ENCODE measurements at places on chromosomes 6 and 20. TPM values are rescaled to one million over a fixed set of nuclear protein-coding genes. Genes with fewer than 3 reads are reported as not detected.

GRCh38 chr6:42942444-42942843, 13.2 kb downstream of the CNPY3 start:
- DNase-seq: no peak
- H3K4me1 ChIP-seq: no peaks in the 10 kb centered on the region

DNA sequence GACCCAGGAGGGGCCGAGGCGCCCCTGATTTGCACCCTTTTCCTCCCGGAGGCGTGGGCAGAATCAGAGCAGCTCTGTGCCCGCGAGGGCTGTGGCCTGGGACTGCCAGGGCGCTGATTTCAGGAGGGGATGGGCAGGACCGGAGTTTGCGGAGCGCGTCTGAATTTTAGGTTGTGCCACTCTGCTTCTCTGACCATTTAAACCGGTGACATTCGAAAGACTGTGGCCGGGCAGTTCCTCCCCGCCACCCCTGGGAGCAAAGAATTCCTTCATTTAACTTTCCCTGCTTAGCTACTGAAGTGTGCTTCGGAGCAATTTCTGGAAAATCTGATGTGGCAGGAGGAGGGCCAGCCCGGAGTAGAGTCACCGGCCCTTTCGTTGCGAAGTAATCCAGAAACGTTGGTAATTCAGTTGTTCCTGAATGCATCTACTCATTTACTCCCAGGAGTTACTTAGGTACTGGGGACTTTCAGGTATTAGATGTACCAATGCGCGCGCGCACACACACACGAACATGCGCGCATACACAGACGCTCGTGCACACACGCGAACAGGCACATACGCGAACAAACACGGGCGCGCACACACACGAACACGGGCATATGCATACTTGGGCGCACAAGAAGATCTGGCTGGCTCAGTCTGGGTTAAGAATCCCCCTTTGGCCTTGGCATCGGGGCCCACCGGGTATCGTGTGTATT, 568 bp downstream of the CCDC170 start:
- peak overlapping the region; percentile 67 for H3K4me3 ChIP-seq
- H3K36me3 ChIP-seq: no peaks in the 10 kb centered on the region
- peak overlapping the region; percentile 62 for H3K27ac ChIP-seq
- H3K4me1 ChIP-seq: no peaks in the 10 kb centered on the region
- peaks cover 35% of the 10 kb centered on the region for H3K27me3 ChIP-seq
- no peak for DNase-seq

DNA sequence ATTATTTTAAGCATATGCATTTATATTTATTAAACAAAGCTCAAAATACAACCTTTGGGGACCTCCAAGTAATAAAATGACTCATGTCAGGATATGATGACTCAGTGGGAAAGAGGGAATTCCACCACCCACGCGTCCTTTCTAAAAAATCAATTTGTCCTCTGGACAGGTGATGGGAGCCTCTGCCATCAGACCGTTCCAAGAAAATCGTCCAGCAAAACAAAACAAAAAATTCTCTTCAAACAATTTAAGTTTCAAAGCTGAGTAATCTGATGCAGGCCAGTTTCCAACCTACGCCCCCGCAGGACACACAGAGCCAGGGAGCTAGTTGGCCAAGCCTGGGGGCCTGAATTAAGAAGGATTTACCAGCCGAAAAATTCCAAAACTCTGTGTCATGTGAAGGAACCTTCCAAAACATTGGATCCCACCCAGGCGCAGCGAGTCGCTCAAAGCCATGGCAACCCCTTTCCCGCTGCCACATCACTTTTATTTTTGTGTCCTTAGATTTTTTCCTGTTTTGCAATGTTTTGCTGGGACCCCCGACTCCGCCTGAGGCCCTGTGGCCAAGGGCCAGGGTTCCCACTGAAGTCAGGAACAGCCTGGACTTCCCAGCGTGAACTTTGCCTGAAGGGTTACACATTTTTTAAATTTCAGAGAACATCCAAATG, 95.3 kb downstream of the NFATC2 start:
- peak overlapping the region; percentile 65 for H3K27ac ChIP-seq
- H3K4me3 ChIP-seq: no peak overlapping the region
- no peaks in the 10 kb centered on the region for H3K36me3 ChIP-seq
- H3K27me3 ChIP-seq: no peaks in the 10 kb centered on the region
- DNase-seq: peak; percentile 92

Gene POU3F2
- total RNA-seq: not detected

- H3K4me1 ChIP-seq: peaks cover 19% of the 10 kb centered on the region
- H3K27ac ChIP-seq: no peak overlapping the region
- no peak for DNase-seq
- H3K27me3 ChIP-seq: no peaks in the 10 kb centered on the region
Measured at GRCh38 chr6:168532070-168532469, 91.1 kb downstream of the SMOC2 start.

- no peaks in the 10 kb centered on the region for H3K27me3 ChIP-seq
- no peaks in the 10 kb centered on the region for H3K36me3 ChIP-seq
- no peak for DNase-seq
Measured at GRCh38 chr6:151147118-151147832, 92.5 kb upstream of the AKAP12 start.

- no peak within 1 kb of the TSS for H3K27ac ChIP-seq
- H3K36me3 ChIP-seq: no peaks in the 10 kb centered on the region
- no peak within 1 kb of the TSS for H3K4me3 ChIP-seq
- DNase-seq: no peak
- no peaks in the 10 kb centered on the region for H3K27me3 ChIP-seq
Measured at GRCh38 chr6:138218449-138218848, at the start of gene PBOV1. TSS of gene PBOV1 (minus strand) at chr6:138218491. CDS start at chr6:138218395, 96 bp downstream.

DNA sequence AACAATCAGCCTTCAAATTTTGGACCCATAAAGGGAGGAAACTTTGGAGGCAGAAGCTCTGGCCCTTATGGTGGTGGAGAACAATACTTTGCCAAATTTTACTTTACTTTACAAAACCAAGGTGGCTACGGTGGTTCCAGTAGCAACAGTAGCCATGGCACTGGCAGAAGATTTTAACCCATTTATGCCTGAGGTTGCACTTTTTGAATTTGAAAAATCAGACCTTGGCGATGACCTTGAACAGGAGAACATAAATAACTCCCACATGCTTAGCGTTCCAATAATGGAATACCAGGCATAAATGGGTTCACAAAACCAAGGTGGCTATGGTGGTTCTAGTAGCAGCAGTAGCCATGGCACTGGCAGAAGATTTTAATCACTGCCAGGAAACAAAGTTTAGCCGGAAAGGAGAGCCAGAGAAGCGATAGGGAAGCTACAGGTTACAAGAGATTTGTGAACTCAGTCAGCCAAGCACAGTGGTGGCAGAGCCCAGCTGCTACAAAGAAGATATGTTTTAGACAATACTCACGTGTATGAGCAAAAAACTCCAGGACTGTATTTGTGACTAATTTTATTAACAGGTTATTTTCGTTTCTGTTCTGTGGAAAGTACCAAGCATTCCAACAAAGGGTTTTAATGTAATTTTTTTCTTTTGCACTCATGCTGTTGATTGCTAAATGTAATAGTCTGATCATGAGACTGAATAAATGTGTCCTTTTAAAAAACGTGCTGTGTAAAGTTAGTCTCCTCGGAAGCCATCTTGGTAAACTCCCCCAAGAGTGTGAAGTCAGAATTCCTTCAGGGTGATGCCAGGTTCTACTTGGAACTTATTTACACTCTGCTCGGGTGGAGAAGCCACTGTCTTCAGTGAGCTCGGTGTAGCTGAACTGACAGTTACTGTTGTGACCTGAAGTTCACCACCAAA, 6.7 kb downstream of the SFT2D1 start:
- no peaks in the 10 kb centered on the region for H3K36me3 ChIP-seq
- no peaks in the 10 kb centered on the region for H3K27me3 ChIP-seq
- no peak for DNase-seq
- no peak overlapping the region for H3K4me3 ChIP-seq
- no peak overlapping the region for H3K27ac ChIP-seq

Gene PRPH2
- total RNA-seq: 0.66 TPM

DNA sequence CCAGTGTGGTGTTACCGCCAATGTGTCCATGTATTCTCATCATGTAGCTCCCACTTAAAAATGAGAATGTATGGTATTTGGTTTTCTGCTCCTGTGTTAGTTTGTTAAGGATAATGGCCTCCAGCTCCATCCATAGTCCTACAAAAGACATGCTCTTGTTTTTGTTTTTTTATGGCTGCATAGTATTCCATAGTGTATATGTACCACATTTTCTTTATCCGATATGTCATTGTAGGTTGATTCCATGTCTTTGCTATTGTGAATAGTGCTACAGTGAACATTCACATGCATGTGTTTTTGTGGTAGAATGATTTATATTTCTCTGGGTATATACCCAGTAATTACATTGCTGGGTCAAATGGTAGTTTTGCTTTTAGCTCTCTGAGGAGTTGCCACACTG, 207.2 kb downstream of the CDKAL1 start:
- H3K4me3 ChIP-seq: no peak overlapping the region
- no peaks in the 10 kb centered on the region for H3K4me1 ChIP-seq
- H3K27ac ChIP-seq: no peak overlapping the region
- H3K27me3 ChIP-seq: no peaks in the 10 kb centered on the region
- H3K36me3 ChIP-seq: peaks cover 5% of the 10 kb centered on the region
- no peak for DNase-seq
